Bronchial epithelial cell (primary cell): ENCODE measurements at places on chromosomes 7 and 10.

DNA sequence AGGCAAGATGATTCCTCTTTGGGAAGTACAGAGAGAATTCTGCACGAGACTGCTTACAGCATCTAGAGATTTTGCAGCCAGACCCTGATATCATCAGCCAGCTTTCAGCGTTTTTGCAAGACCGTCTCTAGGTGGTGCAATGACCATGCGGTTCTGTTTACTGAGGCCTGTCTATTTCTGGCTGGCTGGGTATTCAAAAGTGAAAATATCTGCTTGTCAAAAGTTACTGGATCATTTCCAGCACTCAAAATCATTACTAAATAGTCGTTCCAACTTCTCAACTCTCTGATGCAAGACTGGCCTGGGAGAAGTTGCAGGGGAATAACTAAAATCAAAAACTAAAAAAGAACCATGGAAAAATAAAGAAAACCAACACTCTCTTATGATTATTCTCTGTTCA lies 240.1 kb downstream of the ELMO1 start:
- DNase-seq = peak; percentile 53

DNA sequence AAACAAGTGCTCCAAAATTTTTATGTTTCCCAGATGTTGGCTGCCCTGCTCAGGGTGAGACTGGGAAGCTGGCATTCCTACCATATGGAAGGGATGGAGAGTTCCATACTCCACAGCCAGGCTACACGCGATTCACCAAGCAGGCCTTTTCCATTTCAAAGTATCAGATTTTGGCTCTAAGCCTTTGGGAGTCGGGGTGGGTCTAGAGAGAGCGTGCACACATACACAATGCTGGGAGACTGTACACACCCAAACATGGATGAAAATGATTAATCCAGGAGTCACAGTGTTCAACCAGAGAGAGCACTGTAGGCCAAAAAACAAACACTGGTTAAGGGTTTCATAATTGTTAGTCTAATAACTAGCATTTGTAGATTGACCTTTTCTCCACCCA lies 295.0 kb downstream of the BICC1 start:
- peak; percentile 94 for DNase-seq

GRCh38 chr7:82810558-82811259 lies 352.0 kb downstream of the PCLO start:
- peak; percentile 62 for DNase-seq

GRCh38 chr7:64102656-64103400 lies 57.6 kb downstream of the ZNF727 start:
- no peak for DNase-seq

GRCh38 chr7:7595451-7595850 lies 28.8 kb downstream of the MIOS start:
- peak; percentile 36 for DNase-seq

- no peak for DNase-seq
Measured at GRCh38 chr7:99305473-99306260, 20.0 kb upstream of the ARPC1A start.
